Femur (tissue), 1 donor: ENCODE measurements at places on chromosomes 12 and 14.

DNA sequence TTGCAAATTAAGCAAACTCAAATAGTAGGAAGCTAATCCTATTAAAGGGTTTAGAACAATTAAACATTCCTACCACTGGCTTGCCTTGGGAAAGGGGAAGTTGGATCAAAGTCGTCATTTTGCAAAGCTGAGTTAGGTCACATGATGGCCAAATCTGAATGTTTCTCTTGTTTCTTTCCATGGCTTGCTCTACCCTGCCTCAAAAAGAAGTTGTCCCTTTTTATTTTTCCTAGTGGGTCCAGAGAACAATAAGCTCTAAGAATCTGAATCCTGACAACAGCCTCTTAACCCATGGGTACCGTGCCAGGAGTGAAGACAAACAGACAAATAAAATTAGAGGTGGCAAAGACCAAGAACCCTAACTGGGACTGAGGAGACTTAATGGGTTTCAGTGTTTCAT, 26.2 kb upstream of the NPFF start:
- DNase-seq = no peak

DNA sequence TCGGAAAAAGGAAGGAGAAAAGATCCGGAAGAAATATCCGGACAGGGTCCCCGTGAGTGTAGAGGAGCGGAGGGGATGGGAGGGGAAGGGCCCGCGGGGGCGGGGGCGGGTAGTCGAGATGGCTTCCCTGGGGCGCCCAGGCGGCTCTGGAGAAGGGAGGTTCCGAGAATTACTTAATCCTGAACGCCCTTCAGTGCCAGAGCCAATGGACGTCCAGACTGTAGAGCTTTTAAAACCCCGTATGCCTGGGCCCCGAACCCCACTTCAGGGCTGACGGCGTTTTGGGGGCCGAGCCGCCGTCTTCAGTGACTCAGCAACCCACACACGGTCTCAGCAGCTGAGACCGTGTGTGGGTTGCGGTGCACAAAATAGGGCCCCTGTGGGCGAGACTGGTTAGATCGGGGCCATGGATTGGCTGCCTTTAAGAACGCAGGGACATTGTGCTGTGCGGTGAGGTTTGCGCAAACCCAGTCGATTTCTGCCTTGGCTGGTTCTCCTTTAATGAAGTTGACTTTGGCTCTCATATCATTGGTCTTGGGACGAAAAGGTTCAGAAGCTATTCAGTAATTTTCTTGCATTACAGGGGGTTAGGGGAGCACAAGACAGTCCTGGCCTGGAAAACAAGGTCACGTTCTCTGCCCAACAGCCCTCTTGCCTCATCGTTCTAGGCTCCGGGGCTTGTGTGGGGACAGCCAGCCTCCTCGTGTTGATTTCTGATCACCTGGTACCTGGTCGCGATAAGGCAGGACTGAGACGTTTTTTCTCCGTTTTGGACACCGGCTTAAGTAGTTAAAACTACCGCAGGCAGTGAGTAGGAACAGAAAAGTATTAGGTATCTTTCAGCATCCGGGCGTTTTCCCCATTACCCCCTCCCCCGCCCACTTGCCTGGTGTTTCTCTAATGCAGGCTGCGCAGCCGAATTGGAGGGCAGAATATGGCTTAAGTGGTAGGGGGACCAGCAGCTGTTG, 775 bp downstream of the GABARAPL1 start:
- peak; percentile 86 for DNase-seq

DNA sequence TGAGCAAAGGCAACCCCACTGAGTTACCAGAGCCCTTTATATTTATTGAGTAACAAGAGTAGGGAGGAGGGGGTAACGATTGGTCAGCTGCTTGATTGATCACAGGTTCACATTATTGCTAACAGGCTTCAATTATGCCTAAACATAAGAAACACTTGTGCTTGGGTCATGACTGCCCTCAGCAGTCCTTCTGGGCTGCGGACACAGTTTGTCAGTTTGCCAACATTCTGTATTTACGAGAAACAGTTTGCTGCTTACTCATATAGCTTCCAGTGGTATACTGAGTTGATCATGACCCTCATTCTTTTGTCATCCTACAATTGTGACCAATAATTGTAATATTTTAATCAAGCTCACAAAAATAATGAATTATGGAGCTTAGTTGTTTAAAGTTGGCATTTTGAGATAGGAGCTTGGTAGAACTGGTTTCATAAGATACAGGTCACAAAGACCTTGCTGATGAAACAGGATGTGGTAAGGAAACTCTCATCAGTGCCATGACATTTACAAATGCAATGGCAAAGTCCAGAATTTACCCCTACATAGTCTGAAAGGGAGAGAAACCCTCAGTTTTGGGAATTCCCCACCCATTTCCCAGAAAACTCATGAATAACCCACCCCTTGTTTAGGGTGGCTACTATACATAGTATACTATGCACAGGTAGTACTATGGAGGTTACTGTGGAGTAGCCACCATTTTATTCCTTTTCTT, 1421.0 kb upstream of the FLRT2 start:
- DNase-seq = no peak

DNA sequence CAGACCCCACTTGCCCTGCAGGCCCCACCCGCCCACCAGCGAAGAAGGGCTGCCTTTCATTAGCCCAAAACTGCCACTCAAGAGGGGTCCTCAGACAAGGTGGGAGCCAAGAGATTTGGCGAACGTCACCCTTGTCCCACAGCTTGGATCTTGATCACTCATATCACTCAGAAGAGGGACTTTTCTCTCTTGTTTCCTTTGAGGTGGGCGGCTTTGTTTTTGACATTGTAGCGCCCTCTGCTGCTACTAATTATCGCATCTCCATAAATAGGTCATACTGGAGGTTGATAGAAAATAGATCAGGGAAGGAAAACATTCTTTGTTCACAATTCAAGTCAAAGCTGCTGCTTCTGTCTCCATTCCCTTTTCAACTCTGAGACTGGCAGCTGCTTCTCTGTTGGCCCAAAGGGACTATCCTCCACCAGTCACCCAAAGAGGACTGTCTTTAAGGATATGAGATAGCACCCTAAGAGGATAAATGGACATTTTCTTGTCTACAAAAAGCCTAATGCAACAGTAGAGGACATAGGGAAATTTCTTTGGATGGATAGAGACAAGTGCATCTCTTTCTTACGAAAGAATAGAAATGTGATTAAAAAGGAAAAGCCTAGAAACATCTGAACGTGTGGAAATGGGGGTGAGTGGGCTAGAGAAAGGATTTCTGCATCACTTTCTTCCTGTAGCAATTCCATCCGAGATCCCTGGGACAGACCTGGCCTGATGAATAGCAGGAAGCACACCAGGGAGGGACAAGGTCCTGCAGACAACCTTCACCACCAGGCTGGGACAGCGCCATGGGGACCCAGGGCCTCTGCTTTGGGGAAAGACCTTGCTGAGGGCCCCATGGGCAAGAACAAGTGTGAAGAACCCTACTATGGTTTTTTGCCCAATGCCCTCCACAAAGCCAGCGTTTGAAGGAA, 115.8 kb downstream of the DAD1 start:
- no peak for DNase-seq

- DNase-seq = peak; percentile 83
Measured at GRCh38 chr12:57726151-57726883, 12.2 kb downstream of the AGAP2 start.

DNA sequence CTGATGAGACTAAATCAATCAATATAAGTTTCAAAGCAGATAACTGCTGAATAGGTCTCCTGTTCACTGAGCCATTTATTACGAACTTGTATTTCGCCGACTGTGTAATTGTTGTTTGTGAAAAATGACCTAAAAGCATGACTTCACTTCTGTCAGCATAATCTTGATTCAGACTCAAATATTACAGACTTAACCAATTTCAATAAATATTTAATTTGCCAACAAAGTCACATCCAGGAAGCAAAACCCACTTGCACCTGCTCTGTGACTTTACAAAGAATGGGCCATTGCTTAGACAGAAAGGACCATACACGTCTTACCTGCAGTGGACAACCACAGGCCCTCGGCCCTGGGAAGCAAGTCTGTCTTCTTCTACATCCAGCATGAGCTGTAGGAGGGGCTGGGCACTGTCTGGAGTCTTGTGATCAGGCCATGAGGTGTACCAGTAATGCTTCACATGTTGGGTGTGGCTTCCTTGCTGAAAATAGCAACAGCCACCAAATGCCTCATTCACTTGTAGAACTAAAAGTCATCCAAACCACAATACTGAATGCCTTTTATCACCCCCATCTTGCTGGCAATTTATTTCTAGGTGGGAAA, 23.5 kb upstream of the PTPRB start:
- DNase-seq = no peak

GRCh38 chr12:52691076-52691840, 11.1 kb upstream of the KRT1 start:
- DNase-seq = no peak
